NK-92 treated with Interleukin-12 subunit alpha and Interleukin-12 subunit beta, amount 100 ng/mL, for 24 hours (cell line): ENCODE measurements at places on chromosomes 2 and 18.

DNA sequence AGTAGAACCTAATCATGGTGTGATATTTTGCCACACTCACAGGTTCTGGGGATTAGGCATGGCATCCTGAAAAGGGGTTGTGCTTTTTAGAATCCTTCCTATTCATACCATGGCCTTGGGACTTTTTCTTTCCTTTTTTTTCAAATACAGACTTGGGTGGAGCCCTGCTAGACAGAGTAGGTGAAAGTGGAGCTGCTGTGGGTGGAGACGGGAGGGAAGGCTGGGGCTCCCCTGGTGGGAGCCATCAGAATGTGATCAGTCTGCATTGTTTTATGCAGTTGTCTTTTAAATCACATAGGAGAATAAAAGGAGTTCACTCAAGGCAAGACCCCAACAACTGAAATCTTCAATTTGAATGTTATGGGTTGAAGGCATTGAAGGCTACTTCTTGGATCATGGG, 130.2 kb downstream of the VAPA start:
- no peak for DNase-seq

GRCh38 chr2:64840426-64840881, 148.7 kb upstream of the SLC1A4 start:
- DNase-seq, result no peak

GRCh38 chr2:30325600-30326328, 94.4 kb downstream of the LBH start:
- DNase-seq, result no peak

- DNase-seq, result no peak
Measured at GRCh38 chr18:46156124-46156745, 52.0 kb downstream of the HAUS1 start.

- no peak for DNase-seq
Measured at GRCh38 chr2:166436189-166436588, 57.9 kb downstream of the SCN7A start.

- no peak for DNase-seq
Measured at GRCh38 chr18:67279988-67280387, 236.5 kb downstream of the DSEL start.

GRCh38 chr2:9799011-9799596, 44.2 kb upstream of the TAF1B start:
- DNase-seq, result no peak

DNA sequence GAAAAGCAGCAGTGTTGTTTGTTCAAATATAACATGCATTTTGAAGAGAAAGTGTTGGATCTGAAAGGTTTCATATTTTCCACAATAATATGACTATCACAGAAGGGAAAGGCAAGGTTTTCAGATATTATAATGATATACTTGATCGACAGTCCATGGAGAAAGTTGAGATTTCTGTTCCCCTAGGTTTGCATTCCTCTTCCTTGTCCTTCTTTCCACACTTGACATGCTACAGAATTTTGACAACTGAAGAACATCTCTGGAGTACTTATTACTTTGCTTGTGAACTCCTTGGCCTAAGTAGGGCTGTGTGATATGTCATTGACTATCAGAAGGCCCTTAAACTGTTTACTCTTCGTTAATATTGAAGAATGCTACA, 46.5 kb downstream of the TMEFF2 start:
- no peak for DNase-seq

GRCh38 chr2:181241797-181242196, 215.4 kb upstream of the ITGA4 start:
- no peak for DNase-seq

DNA sequence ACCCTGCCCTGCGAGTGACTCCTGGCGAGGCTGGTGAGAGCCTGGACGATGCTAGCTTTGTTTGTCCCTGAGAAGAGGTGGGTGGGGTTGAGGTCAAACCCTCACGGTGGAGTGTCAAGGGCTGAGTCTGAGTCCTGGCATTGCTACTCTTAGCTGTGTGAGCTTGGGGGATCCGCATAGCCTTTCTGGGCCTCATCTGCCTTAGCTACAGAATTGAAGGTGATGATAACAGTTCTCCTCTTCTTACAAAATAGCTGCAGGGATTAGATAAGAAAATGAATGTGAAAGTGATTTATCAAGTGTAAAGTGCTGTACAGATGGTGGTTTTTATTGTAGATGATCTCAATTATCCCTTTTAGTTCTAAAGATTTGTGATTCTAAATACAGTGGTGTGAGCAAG, 144.6 kb downstream of the LPIN1 start:
- DNase-seq, result no peak
